Putamen (tissue), 1 donor: ENCODE measurements at places on chromosomes 2 and 18.

DNA sequence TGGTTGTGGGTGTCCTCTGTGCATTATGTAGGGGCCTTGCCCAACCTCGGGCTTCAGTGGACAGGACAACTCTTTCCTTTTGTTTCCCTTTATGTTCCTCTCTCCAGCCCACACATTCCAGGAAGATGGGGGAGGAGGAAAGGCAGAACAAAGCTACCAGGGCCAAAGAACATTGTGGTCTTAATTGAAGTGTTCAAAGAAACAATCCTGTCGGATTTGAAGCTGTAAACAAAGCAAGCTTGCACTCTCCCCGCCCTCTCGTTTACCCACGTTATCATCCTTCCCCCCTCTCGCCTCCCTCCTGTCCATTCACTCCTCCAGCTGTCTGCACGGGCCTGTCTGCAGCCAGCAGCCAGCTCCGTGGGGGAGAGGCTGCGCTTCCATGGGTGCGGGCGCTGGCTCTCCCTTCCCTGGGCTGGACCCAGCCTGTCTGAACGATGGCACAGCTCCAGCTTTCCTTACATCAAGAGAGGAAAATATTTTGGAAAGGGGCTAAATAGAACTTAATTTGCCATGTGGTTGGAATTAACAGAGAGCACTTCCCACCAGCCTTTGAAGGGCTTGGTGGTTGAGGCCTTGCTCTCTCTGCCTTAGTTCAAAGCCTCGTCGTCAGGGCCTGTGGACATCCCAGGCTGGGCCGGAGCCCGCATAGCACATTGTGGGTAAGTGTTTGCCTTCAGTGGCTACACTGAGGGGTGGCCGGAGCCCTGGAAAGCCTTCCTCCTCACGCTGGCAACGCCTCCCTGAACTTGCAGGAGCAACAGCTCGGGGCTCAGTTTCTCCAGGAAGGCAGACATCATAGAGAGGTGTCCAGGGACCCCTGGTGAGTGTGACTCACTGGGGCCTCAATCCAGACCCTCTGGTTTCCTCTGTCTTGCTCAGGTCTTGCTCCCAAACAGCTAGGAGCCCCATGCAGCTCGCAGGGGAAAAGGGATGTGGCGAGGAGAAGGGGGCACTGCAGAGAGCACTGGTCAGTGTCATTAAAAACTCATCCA lies 60.6 kb upstream of the HS6ST1 start:
- no peak for DNase-seq

GRCh38 chr18:77206676-77207374 lies 42.8 kb upstream of the GALR1 start:
- DNase-seq: no peak

DNA sequence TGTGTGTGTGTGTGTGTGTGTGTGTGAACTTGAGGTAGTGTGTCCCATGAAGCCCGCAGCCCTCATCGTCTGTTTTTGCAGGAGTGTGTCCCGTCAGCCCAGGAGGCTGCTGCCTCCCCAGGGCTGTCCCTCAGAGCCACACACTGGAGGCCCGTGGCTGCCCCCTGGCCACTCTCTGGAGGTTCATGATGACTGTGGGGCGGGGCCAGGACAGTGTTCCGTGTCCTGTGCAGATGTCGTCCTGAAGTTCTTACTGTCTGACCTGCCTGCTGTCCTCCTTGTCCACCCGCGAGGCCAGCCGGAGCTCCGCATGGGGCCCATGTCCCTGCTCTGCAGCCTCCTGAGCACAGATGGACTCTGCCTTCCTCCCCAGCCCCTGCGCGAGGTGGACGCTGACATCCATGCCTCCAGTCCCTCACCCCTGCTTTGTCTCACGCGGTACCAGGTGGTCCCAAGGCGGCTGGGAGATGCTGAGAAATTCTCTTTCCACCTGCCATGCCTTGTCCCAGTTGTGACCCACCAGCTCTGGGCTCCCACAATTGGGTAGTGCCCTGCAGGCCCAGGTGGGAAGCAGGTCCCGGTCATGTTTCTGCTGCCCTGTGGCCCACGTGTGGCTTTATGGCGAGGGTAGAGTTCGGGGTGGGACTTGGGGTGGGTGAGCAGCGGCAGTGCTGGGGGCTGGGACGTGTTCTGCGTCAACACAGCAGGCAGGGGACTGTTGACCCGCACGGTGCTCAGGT lies 92.8 kb downstream of the NFATC1 start:
- DNase-seq: no peak

- peak; percentile 39 for DNase-seq
Observed at GRCh38 chr2:238784671-238785527, 63.0 kb upstream of the TWIST2 start.

DNA sequence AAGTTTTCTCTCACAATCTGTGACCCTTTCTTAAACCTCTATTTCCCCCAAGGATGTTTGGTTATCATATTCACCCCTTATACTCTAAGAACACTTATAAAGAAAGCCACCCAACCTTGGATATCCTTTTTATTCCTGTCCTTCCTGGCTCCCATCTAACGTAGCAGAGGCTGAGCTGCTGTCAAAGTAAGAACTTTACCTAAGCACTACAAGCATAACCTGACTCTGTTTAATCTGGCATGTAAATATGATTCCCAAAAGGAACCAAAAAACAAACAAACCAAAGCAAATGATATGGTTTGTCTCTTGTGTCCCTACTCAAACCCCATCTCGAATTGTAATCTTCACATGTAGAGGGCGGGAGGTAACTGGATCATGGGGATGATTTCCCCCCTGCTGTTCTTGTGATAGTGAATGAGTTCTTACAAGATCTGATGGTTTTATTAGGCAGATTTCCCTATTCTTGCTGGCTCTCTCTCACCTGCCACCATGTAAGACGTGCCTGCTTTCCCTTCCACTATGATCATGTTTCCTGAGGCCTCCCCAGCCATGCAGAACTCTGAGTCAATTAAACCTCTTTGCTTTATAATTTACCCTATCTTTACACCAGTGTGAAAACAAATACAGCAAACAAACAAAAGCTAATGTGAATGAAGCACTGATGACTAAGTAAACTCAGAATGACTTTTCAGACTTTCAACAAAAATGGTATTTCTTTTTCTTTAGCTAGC lies 72.7 kb upstream of the SPOPL start:
- no peak for DNase-seq

- DNase-seq: no peak
Observed at GRCh38 chr2:221750316-221750715, 178.2 kb upstream of the EPHA4 start.

- DNase-seq: no peak
Observed at GRCh38 chr2:136000502-136000901, 15.1 kb upstream of the DARS1 start.

- DNase-seq: no peak
Observed at GRCh38 chr2:74828543-74828942, 5.4 kb upstream of the HK2 start.

- no peak for DNase-seq
Observed at GRCh38 chr2:147051814-147052213, 793.0 kb upstream of the ACVR2A start.

DNA sequence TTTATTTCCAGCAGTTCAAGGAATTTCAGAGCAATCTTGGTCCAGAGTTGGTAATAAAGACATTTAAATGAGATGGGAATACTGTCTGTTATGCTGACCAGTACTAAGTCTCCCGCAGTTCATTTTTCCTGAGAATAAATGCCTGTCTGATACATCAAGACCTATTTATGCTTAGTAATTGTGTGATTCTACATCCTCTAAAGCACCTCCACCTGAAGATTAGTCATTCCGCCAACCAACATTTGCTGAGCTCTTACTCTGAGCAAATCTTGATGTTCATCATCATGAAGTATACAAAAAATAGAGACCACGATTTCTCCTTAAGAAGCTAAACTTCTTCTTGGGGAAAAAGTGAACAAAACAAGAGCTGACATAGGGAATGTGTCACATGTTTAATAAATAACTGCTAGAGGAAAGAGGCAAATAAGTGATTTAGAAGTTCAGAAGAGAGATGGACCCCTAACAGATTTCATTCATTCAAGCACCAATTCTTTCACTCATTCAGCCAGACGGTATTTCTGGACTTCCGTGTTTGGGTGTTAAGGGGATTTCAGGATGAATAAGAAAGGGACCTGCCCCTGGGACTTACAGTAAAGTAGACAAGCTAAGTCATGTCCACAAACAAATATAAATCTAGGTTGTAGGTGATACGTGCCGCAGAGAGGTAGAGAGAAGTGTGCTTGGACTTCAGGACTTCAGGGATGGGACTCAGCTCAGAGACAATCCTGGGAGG lies 34.2 kb upstream of the PPP4R1 start:
- no peak for DNase-seq

DNA sequence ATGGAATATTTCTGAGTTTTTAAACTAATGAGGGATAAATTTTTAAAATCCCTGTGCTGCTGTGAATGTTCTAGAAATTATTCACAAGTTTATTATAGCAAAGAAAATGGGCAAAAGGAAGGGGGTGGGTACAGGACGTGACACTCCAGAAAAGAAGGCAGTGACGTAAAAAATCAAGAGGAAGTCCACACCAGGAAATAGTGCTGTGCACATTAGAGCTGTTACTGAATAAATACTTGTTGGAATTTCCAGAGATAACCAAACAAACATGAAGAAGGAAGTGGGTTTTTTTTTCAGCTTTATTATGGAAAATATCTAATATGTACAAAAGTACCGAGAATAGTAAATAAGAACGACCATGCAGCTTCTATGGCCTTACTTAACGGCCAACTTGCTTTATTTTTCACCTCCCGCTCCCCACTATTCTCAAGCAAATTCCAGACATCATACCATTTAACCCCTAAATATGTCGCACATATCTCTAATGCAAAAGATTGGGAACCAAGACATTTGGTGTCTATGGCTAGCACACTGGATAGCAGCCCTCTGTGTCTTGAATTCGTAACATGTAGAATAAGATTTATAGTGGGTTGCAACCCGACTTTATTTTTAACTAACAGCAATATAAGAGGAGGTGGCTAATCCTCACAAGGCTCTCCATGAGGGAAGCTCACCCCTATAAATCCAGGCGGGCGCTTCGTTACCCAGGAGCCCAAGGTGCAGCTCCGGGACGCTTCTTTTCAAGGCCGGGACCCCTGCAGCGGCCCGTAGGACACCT lies 580 bp upstream of the NDUFV2 start:
- peak; percentile 23 for DNase-seq

DNA sequence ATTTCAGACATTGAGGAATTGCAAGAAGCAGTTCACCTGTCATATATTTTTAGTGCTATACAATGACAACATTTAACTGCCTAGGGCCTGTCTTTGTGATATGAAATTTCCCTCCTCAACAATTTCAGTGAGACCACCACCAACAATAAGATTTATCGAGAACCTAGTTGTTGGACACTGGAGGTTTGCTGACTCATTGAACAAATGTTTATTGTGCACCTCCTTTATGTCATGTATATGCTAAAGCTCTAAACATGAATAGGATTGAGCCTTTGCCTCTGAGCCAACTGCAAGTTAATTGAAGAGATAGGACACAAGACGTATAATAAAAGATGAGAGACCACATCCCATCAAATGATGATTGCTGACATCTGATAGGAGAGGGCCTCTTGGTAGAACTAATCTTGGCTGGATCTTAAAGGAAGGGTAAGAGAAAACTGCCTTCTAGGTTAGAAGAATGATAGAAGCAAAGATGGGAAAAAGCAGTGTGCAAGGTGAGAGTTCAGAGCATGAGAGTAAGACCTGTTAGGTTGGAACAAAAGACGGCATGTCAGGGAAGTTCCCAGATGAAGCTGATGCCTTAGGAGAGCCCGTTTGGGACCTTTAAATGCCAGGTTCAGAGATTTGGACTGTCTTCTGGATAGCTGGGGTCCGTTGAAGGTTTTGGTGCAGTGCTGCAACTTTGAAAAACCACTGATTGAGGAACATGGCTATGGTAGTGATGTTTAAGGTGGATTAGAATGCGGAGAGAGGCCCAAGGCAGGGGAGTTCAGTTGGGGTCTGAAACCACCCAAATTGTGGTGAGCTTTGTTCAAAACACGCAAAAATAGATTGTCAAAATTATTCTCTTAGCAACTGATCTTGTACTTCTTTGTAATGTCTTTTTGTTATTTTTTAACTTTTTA lies 133.0 kb upstream of the EML6 start:
- DNase-seq: no peak
